Stimulated activated CD4-positive, alpha-beta T cell treated with anti-CD3 and anti-CD28 coated beads, Interleukin-4, amount 100 ng/mL, for 24 hours (primary cell): ENCODE measurements at places on chromosomes 16 and 17.

DNA sequence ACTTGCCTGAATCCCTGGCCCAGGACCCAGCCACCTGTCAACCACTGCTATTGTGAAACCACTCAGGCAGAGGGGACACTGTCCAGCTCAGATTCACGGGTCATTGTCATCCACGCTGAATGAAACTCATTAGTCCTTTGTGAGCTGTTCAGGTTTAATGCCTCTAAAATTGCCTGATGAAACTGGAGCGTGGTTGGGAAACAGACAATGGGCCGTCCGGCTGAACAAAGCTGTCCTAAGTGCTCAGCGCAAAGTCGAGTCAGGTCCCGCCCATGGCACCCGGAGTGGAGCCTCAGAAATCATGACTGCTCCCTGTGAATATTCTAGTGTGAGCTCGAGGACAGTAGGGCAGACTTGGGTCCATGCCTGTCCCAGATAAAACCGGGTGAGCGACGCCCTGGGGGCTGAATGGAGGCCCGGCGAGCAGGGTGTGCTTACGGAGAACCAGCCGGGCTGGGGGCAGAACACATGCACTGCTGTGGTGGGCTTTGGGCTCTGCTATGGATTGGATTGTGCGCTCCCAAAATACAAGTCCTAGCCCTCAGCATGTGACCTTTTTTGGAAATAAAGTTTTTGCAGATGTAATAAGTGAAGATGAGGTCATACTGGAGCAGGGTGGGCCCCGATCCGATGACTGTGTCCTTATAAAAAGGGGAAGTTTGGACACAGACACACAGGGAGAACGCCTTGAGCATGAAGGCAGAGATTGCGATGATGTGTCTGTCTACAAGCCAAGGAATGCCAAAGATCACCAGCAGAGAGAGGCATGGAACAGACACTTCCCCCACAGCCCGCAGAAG, 12.9 kb upstream of the CMIP start:
- DNase-seq, result no peak

DNA sequence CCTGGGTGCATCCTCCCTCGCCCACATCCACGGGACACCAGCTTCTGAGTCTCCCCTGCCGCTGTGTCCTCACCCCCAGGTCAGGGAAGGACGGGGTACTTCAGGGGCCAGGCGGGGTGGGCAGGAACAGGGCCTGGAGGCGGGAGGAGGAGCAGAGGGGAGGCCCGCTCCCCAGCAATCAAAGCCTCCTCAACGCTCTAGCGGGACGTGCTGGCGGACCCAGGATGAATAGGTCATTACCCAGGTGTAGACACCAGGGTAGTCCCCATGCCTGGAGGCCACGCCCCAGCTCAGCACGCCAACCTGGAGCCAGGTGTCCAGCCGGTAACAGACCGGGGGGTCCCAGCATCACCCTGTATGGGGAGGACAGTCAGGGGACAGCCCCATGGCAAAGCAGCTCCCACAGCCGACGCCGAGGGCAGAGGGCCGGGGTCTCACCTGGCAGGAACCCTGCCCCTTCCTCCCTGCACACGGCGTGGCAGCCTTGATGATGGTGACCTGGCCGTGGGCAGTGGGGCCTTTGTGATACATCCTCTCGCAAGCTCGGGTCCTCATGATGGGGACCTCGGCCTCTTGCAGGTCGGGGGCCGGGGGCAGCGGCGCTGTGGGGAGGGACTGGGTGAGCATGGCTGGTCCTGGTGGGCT, 24.2 kb downstream of the TPSD1 start:
- DNase-seq, result no peak

DNA sequence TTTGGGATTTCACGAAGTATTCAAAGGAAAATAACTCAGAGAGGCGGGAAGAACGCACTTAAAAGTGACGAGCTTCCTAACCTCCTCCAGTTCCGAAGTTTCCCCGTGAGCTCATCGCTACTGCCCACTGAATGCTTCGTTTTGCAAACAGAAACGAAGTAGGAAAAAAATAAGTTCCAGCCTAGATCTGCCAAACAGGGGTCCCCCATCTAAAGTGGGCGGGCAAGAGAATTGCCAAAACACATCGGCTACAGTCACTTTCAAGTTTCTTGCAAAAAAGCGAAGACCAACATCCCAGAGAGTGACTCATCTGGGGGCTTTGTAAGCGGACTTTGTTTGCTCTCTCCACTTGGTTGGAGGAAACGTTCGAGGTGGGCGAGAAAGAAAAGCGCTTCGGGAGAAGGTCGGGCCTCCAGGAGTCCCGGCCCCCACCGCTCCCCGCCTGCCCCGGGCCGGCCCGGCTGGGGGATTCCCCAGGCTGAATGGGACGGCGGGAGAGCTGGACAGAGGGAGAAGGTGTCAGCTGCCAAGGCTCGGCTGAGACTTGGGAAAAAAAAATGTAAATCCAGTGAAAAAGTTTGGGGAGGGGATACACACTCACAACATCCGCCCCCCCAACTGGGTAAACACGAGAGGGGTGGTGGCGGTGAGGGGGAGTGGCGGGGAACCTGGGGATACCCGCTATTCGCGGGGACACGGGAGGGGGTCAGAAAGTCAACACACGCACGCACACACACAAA, 1.0 kb downstream of the VEZF1 start:
- DNase-seq, result peak; percentile 49

GRCh38 chr17:77853191-77853977, 105.1 kb upstream of the TNRC6C start:
- DNase-seq, result no peak

GRCh38 chr17:29115961-29116803, 64.0 kb downstream of the MYO18A start:
- peak; percentile 57 for DNase-seq

- peak; percentile 55 for DNase-seq
Observed at GRCh38 chr16:56990407-56991286, 1.3 kb downstream of the NLRC5 start.

DNA sequence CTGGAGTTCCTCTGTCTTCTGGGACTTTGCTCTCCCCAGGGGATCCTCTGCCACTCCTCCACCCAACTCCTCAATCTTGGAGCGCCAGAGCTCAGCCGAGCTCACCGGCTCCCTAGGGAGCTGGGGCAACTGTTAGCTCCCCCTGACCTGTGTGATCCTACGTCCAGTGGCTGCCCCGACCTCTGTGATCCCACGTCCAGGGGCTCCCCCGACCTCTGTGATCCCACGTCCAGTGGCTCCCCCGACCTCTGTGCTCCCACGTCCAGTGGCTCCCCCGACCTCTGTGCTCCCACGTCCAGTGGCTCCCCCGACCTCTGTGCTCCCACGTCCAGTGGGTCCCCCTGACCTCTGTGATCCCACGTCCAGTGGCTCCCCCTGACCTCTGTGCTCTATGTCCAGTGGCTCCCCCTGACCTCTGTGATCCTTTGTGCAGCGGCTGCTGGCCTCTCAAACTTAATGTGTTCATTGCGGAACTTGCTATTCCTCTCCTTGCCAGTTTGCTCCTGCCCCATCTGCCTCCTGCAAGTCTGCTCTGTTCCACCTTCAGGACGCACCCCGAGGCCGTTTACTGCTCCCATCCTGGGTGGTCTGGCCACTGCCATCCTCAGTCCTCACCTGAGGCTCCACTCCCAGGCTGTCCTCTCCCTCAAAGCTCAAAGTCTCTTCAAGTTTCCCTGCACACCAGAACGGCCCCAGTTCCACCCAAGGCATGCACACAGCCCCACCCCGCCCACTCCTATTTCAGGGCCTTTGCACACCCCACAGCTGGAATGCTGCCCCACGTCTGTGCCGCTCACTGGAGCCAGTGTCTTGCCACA, 2.8 kb downstream of the VPS9D1 start:
- DNase-seq, result no peak

- no peak for DNase-seq
Observed at GRCh38 chr16:11374255-11374654, 29.0 kb downstream of the RMI2 start.

DNA sequence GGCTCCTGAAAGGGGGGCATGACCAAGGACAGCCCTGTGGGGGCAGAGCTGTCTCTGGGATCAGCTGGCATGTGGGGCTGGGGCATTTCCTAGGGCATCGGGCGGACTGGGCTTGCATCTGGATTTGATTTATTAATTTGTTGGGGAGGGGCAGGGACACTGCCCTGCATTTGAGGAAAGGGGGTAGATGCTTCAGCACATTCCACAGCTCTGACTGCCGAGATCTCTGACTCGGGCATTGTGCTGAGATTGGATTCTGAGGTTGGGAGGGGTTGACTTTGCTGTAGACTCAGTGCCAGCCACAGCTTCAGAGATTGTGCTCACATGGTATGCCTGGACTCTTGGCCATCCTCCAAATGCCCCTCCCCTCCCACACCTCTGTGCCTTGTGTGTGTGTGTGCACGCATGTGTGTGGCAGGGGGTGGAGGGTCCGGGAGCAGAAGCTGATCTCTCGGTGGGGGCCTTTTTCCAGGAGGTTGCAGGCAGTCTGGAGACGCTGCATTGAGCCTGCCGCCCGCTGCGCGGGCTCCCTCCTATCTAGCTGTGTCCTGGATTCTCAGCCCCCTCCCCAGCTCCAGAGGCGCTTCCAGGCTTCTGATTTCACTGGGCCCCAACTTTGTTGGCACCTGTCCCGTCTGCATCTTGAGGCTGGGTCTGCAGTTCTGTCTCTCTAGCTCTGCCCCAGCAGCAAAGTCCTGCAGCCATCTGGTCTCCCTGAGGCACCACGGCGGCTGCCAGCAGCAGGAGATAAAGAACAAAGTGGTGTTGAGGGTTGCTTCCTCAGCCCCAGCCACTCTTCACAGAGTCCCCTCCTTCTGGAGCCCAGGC, 14.9 kb downstream of the IGFBP4 start:
- no peak for DNase-seq

DNA sequence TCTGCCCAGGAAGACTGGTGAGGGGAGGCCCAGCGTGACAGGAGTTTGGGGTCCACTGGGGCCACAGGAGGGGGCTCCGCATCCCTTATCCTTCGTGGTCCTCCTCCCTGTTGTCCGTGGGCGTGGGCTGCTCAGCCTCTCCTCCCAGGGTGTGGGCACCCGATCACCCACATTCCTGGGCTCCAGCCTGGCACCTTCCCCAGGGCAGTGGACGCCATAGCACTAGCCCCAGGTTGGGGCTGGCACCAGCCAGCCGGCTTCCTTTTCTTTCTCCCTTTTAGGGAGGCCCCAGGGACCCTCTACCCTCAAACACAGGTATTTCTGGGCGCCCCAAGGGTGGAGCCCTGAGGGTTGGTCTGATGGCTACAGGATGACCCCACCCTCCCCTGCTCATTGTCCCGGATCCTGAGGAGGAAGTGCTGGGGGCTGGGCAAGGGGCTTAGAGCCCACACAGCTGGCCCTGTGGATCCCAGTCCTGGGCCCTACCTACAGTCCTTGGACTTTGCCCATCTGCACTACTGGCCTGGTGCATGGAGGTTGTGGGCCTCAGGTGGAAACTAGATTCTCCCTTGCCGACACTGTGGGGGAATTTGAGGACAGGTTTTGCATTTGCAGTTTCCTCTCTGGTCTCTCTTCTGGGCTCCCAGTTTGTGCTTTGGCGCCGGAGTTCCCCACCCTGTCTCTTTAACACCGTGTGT, 1.1 kb downstream of the KIF1C start:
- no peak for DNase-seq

DNA sequence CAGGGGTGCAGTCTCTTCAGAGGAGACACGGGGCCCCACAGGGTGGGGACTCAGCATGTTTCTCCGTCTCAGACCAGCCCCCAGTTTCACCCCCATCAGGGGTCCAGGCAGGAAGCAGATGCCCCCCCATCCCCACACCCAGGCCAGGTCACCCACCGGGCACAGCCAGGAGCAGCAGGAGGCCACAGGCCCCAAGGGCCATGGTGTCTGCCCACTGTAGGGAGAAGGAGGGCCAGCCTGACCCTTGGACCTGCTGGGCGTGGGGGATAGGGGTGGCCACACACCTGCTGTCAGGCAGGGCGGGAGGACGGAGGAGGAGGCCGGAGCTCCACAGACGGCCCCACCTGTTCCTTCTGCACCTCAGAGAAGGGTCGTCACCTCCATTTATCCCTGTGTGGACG, at the start of gene TPSG1:
Gene TPSG1 (minus strand): TSS at position 218 of the 401 bp plus-strand sequence. CDS start 16 bp downstream, at position 202.
- DNase-seq, result no peak

- no peak for DNase-seq
Observed at GRCh38 chr16:47162670-47163420, 19.1 kb upstream of the NETO2 start.

- no peak for DNase-seq
Observed at GRCh38 chr16:46926470-46927225, 42.5 kb downstream of the GPT2 start.

DNA sequence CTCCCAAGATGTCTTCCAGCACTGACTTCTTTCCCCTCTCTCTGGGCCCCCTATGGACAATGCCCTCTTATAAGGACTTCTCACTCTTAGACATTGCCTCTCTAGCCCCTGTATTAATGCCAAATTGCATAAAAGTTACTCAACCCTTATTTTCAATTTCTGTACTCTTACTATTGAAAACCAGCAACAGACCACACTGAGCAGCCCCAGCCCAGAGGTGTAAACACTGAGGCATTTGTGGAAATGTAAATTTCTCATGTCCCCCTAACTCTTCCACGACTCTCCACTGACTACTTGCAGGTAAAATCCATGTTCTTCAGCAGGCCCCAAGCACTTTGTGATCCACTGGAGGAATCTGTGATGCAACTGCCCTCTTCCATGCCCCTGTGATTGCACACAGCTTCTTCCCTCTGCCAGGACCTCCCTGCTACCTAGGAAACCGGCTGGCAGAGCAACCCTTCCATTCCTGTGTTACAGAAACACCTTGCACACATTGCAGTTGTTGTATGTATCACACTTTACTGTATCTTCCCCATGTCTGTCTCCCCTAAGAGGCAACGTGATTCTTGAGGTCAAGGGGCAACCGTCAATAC, 4.4 kb downstream of the N4BP1 start:
- DNase-seq, result no peak

GRCh38 chr17:55452139-55452790, 30.6 kb upstream of the MMD start:
- DNase-seq, result no peak

GRCh38 chr16:88524973-88525662, 45.1 kb upstream of the ZC3H18 start:
- no peak for DNase-seq

DNA sequence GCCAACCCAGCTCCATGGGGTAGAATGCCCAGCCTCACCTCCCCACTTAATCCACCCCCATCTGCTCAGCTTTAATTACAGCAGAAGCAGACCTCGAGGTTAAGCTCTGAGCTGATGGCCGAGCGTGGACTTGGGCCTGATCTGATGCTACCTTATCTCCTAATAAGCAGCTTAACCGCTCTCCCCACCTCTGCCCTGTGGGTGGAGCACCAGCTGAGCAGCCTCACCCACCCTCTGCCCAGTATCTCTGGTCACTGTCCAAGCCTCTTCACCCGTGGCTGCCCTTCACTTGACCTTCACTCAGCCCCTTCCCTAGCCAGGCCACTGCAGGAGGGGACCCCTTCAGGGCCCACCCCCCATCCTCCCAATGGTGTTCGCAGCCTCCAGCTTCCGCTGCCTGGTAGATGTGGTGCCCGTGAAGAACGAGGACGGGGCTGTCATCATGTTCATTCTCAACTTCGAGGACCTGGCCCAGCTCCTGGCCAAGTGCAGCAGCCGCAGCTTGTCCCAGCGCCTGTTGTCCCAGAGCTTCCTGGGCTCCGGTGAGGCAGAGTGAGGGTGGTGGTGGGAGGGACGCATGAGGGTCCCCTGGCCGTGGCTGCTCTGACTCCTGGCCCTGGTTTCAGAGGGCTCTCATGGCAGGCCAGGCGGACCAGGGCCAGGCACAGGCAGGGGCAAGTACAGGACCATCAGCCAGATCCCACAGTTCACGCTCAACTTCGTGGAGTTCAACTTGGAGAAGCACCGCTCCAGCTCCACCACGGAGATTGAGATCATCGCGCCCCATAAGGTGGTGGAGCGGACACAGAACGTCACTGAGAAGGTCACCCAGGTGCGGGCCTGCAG, 6.8 kb downstream of the KCNH6 start:
- no peak for DNase-seq
